ENCODE measurements at places on chromosomes 5 and 9.

GRCh38 chr9:110876929-110877328 is 161.3 kb downstream of the LPAR1 start:
- DNase-seq, result no peak

DNA sequence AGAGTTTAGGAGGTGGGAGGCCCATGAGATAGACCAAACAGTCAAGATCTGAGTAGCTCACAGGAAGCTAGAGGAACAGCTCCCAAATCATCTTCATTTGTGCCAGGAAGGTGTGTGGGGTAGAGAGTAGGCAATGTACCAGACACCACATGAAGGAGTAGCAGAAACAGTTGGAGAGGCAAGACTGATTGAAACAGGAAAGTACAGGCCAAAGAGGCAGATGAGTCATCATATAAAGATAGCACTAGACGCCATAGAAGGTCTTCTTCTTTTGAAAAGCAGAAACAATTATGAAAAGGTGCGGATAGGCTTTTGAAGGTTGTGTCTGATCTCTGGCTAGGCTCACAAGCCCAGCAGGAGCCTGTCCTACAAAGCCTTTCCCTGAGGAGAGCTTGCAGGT is 62.7 kb upstream of the PALM2AKAP2 start:
- DNase-seq, result no peak

- DNase-seq, result no peak
Observed at GRCh38 chr9:117757561-117758190, 53.5 kb downstream of the TLR4 start.

GRCh38 chr9:89400403-89401116 is 82.3 kb downstream of the SECISBP2 start:
- no peak for DNase-seq

DNA sequence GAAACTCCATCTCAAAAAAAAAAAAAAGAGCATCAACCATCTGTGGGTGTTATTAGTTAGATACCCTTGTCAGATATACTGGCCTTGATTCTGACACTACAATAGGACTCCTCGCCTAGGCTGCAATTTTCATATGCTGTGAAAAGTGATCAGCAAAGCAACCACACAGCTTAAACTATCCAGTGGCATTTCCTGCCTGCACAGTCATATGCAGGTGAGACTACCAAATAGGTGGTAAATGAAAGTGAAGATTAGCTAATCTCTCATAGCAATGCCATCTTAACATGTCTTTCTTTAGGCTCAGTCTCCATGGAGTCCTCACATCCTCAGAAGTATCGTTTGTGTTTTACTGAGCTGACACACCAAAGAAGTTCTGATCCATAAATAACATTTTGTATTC is 40.8 kb downstream of the GRAMD2B start:
- no peak for DNase-seq

DNA sequence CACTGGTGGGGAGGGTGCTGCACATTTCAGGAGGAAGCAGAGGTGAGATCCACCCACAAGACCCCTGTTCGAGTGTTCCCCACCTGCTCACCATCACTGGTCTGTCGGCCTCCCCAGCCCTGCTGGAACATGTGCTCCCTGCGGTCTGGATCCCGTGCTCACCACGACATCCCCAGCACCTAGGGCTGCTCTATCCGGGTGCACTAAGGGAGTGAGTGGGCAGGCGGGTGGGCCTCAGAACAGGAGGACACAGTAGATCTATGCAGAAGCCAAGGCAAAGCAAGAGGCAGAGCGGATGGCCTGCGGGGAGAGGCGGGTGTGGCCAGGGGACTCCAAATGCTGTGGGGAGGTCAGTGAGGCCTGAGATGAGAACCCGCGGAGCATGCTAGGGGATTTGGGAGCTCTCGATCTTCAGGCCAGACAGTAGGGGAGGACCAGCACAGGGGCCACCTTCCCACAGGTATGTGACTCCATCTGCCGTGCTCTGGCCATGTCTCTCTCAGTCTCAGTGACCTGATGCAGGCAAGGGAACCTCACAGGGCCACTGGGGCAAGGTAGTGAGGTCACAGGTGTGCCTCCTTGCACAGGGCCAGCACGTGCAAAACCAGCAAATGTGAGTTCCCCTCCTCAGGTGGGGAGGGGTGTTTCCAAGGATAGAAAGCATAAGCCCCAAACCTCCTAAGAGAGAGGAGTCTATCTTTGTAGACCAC is 134.2 kb downstream of the ZNF354C start:
- no peak for DNase-seq

DNA sequence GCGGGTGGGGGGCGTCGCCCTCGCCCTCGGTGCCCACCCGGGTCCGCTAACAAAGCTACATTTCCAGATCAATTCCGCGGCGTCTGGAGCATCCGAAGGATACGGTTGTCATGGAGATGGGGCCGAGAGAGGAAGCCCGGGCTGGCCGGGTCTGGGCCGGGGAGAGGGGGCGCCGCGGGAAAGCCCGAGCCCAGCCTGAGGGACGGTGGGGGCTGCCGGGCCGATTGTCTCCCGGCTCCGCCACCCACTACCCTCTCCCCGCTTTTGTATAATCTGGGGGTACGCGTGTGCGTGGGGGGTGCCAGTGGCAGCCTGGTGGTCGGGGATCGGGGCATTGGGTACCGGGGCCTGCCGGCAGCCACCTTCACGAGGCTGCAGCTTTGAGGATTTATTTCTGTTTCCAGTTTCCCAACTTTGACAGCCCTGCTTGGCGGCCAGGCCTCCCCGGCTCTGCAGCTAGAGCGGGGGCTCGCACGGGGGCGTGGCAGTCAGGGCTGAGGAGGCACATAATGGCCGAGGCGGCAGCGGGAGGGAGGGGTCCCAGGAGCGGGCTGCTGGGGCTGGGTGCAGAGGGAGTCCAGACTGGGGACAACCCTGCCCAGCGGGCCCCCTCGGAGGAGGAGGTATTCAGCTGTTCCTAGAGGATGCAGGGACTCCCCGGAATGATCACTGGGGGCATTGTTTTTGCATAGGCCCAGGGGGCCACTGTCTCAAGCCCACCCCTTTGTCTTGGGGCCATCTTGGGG is 626 bp downstream of the PSD2 start:
- DNase-seq, result no peak

- DNase-seq, result no peak
Observed at GRCh38 chr5:110361471-110361870, 365.0 kb downstream of the TMEM232 start.

DNA sequence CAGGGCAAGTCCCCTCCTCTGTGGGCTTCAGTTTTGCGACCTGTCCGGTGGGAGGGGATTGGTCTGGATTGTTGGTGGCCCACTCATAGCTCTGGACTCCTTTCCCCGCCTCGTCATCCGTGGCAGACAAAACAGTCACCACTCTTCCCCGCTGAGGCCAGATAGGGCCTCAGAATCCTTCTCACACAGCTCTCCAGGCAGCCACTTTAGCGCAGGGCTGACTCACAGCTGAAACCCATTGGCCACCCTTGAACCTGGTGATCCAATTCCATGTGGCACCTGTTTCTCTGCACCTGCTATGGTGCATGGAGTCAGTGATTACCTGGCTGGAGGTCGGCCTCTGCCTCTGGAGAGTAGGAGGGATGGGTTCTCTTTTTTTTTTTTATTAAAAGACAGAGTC is 15.8 kb upstream of the CACFD1 start:
- DNase-seq, result peak; percentile 63

- no peak for DNase-seq
Observed at GRCh38 chr9:136602193-136602885, 56.5 kb upstream of the NOTCH1 start.

GRCh38 chr9:93893899-93894690 is 61.1 kb downstream of the BARX1 start:
- no peak for DNase-seq

DNA sequence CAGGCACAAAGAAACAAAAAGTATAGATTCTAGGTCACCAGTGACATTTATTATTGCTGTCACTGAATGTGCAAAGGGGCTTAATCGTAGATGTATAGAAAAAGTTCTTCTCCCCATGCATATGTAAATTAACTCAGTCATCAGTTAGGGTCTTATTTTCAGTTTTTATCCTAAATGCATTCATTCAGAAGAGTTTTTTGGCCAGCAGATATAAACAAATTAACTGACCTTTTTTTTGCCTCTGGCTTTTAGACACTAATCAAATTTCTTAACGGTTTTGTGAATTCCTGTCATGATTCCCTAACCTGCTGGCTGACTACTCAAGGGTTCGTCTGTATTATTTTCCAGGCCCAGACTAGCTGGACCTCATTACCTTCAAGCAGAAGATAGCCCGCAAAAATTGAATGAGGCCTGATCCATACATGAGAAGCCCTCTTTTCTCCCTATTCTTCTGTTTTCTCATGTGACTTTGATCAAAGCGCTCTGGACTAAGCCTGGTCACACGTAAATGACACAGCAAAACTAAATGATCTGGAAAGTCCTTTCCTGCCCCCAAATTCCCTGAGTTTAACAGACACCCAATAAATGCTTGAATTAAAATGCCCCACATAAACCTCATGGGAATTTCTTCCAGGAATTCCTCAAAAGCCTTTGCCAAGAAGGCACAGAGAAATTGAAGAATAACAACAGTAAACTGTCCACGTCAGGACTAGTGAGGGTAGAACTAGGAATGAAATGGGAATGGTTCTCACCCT is 83.7 kb downstream of the MYO10 start:
- no peak for DNase-seq

GRCh38 chr9:6575324-6576034 is 70.0 kb downstream of the GLDC start:
- no peak for DNase-seq

- no peak for DNase-seq
Observed at GRCh38 chr9:14452539-14452938, 138.6 kb upstream of the NFIB start.

- no peak for DNase-seq
Observed at GRCh38 chr5:23727271-23727670, 219.9 kb downstream of the PRDM9 start.

- DNase-seq, result no peak
Observed at GRCh38 chr5:176446028-176446665, 2.0 kb upstream of the FAF2 start.

GRCh38 chr5:112614285-112614684 is 123.4 kb upstream of the APC start:
- no peak for DNase-seq

DNA sequence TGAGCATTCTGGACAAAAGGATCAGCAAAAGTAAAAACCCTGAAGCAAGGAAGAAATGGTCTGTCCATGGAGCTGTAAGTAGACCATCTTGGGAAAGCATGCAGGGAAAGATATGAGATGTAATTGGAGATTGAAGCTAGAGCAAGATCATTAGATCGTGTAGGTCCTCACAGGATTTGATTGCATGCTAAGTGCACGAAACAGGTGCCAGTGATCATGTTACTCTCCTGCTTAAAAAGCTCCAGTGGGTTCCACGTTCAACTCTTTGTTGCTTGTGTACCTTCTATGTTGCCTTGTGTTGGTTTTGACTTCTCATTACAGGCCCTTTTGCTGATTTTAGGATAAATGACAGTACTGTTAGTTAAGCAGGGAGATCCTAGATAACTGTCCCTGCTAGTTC is 442.0 kb downstream of the DMRT2 start:
- no peak for DNase-seq

DNA sequence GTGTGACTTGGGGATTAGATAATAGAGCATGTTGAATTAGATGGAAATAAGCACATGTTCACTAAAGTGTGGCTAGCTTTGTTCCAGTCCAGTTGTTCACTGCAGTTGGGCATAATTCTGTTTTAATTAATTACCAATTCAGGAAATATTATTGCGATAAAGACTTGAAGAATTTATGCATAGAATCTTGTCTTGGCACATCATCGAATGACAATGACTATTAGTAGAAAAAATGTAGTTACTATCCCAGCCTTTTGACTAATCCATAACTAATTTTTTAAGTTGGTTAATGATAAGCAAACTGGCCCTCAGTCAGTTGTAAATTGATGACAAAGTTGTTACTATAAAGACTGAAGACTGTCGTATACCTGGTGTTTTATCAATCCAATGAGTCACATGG is 10.5 kb downstream of the LNPEP start:
- DNase-seq, result no peak

DNA sequence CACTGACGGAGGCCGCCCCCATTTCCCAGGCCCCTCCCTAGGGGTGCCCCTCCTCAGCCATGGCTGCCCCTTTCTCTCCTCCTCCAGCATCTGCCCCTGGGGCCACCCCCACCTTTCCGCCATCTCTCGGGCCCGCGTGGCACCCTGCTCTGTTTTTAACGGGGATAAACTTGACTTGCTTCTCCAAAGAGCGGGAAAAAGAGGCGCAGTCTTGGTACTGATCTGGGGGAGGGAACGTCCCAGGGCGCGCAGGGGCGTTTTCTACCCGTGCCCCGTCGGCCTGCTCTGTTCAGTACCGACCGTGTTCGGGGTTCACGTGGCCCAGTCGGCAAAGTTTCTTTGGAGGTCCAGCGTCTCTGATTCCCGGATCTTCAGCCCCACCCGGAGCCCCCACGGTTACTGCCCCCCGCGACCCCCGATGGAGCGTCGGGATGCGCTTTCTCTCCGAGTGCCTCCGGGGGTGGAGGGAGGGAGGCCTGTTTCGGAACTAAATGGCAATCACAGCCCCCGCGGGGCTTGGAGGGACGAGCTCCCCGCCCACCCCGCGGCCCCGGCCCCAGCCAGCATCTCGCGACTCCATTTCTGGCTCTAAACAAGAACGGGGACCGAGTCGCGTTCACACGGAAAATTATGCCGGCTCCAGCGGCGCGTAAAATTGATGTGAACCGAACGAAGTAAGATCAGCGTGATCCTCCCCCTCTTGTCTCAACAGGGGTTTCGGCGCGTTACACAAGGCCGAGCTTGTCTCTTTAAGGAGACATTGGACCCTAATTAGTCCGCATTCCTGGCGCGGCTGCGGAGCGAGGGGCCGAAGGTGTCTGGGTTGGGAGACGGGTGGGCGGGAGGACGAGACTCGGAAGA is 1.1 kb upstream of the TLE4 start:
- no peak for DNase-seq

GRCh38 chr5:138974227-138975063 is 99.3 kb upstream of the LRRTM2 start:
- no peak for DNase-seq

DNA sequence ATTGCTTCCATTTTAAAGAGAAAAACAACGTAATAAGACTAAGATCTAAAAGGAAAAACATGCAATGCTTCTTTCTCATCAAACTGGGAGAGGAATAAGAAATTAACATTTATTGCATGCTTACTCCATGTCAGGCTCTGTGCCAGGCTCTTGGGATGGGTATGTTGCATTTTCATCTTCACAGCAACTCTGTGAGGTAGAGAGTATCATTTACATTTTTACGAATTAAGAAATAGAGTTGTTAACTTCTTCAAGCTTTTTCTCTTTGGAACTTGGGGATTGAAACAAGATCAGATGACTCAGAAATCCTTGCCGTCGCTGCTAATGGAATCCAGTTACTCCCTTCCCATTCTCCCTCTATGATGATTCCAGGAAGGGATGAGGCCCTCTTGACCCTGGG is 39.5 kb downstream of the PDE8B start:
- no peak for DNase-seq

DNA sequence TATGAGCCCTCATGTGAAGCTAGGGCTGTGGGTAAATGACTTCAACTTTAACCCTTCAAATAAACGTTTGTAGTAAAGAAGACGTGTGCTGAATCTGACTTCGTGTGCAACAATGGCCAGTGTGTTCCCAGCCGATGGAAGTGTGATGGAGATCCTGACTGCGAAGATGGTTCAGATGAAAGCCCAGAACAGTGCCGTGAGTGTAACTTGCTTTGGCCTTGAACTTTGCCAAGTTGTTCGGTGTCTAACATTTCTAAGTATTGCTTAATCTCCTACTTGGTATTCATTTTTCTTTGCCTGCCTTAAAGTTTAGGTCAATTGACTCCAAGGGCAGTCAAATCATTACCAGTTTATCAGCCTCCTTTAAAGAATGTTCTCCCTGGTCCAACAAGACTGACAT is 18.2 kb downstream of the VLDLR start:
- DNase-seq, result no peak

Data from NCI-H2107 (cell line).